ENCODE measurements at places on chromosomes 1 and 21.

DNA sequence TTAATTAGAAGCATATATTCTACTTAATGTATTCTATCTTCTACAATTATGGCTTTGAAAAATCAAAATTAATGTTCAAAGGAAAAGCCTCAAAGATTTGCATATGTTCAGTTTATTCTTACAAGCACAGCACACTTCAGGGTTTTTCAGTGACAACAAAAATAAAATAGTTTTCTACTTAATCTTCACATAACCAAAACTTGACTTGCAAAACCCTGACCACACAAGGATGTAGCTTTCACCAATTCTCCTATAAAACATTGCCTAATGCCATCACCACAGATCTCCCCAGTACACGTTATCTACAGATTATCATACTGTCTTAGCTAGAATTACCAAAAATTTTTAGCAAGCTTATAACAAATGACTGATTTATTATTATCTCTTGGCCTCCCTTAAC lies 23.3 kb downstream of the LPAR3 start:
- no peak for DNase-seq

- no peak for DNase-seq
These were observed 5.2 kb upstream of the MYOM3 start for GRCh38 chr1:24117132-24117531.

DNA sequence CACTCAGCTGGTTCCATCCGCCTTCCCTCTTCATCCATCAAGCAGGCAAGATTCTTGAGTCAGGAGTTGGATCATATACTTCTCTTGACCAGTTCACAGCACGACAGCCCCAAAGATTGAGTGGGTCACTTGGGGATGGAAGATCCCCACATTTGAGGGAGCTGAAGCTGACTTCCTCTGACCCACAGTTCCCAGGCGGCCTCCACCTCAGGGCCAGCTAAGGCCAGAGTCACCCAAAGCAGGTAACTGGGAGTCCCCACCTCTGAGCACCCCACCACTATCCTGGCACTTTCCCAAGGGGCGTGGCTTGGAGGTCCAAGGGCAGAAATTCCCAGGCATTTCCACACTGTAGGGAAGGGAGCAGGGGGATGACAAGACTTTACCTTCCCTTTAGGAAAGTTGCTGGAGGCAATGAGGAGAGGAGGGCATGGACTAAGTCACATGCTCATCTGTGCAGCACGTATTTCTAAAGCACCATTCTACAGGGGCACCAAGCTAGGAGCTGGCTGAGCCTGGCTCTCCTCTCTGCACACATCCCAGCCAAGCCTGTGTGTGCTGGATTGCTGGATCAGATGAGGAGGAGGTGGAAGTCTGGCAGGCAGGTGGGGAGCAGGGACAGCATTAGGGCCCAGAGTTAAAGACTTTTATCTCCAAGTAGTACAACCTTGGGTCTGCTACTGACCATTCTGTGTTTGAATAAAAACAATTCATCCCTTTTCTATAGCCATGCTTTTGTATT lies 1.3 kb upstream of the RD3 start:
- DNase-seq = no peak

GRCh38 chr1:210647406-210648333 lies 319.0 kb downstream of the HHAT start:
- no peak for DNase-seq

DNA sequence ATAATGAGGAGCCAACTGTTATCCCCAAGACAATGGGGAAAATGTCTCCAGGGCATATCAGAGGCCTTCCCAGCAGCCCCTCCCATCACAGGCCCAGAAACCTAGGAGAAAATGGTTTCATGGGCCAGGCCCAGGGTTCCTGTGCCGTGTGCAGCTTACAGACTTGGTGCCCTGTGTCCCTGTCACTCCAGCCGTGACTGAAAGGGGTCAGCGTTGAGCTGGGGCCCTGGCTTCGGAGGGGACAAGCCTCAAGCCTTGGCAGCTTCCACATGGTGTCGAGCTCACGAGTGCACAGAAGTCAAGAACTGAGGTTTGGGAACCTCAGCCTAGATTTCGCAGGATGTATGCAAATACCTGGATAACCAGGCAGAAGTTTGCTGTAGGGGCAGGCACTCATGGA lies 18.1 kb downstream of the SIPA1L2 start:
- no peak for DNase-seq

GRCh38 chr21:44598061-44598460 lies 2.3 kb upstream of the KRTAP10-7 start:
- DNase-seq = no peak

DNA sequence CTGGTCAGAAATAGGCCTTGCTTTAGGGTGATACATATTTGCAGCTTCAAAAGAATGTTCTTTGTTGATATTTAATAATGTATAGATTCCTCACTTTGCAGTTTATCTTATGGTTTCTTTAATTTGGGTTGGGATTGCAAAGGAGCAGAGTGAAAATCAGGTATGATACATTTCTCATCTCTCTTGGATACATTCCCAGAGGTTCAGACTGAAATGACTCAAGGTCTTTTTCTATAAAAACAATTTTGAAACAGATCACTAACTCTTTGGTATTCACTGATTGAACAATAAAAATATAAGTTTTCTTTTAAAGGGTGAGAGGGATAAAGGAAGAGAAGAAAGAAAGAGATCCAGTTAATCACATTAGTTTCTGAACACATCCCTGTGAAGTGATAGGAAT lies 606.5 kb upstream of the CAMK1G start:
- DNase-seq = no peak

DNA sequence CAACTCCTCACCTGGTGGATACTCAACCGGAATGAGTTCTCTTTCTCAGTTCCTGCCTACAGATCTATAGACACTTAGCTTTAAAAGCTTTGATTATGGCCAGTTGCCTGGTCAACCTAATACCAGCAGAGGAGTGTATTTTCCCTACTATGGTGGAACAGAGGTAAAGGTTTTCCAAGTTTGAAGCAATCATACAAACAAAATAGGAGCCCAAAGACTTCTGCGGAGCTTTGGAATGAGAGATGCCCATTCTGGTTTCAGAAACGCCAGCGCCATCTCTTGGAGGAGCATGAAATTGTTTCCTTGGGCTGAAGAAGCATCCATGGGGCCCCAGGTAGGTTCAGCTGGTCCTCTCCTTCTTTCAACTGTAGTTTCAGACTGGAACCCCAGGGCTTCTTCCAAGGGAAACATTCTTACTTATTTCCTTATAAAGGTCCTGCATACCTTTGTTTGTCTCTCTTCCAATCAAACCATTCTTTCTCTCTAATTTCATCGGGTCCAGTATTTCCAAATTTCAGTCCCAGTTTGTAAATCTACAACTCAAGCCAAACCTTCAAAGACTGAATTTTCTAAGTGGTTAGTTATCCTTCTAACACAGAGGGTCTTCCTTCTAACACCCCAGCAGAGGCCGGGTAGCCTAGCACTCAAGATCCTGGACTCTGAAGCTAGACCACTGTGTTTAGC lies 95.9 kb downstream of the KCNJ15 start:
- peak; percentile 7 for DNase-seq

DNA sequence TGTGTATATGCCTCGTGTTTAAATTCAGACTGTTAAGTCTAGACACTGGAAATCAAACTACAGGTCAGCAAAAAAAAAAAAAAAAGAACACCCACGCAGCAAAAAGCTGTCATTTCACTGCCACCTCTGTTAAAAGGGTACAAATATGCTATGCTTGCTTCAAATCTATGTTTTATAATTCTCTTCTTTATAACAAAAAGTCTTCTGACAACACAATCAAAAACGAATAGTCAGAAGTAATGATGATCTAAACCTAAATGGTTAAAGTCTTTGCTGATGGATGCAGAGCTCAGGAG lies 438.9 kb downstream of the SMYD3 start:
- DNase-seq = no peak

DNA sequence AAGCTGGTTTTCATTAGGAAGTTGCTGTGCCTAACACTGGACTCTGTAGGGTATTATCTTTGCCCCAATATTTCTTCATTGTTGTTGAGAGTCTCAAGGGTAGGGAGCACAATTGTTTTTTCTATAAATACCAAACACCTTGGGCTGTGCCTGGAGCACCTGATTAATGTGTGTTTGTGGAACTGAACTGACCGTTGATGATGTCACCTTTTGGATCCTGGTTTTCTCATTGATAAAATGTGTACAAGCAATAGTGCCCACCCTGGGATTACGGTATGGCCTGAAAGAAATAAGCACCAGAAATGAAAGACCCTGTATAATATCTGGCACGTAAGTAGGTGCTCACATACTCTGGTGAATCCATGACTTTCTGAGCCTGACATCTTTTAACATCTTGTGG lies 39.3 kb downstream of the KCNA2 start:
- DNase-seq = no peak

- DNase-seq = no peak
These were observed 6.9 kb upstream of the SLC35F3 start for GRCh38 chr1:233897325-233898162.

GRCh38 chr21:17370916-17371315 lies 141.9 kb upstream of the CXADR start:
- no peak for DNase-seq

- no peak for DNase-seq
These were observed 722.2 kb downstream of the RWDD3 start for GRCh38 chr1:95956215-95956614.

GRCh38 chr1:208161656-208162375 lies 82.4 kb downstream of the PLXNA2 start:
- DNase-seq = no peak

DNA sequence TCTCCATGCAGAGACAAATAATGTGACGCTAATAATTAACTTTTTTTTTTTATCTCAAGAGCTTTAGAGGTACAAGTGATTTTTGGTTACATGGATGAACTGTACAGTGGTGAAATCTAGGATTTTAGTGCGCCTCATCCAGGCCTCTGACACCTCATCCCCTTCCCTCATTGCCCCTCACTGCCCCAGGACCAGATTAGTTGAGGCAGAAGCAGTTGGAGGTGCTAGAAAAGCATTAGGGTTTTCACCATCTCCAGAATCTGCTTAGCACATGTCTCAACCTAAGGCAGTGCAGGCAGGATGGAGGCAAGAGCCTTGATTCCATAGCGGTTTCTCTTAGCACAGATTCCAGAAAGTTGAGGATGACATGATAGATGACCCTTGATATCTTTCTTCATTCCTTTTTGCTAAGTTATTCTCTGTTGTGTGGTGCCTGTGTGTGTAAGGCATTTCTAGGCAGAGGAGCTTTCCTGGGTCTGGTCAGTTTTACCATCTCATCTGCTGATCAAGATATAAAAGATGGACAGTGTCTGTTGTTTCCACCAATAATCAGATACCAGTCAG lies 16.3 kb upstream of the IL10 start:
- no peak for DNase-seq

DNA sequence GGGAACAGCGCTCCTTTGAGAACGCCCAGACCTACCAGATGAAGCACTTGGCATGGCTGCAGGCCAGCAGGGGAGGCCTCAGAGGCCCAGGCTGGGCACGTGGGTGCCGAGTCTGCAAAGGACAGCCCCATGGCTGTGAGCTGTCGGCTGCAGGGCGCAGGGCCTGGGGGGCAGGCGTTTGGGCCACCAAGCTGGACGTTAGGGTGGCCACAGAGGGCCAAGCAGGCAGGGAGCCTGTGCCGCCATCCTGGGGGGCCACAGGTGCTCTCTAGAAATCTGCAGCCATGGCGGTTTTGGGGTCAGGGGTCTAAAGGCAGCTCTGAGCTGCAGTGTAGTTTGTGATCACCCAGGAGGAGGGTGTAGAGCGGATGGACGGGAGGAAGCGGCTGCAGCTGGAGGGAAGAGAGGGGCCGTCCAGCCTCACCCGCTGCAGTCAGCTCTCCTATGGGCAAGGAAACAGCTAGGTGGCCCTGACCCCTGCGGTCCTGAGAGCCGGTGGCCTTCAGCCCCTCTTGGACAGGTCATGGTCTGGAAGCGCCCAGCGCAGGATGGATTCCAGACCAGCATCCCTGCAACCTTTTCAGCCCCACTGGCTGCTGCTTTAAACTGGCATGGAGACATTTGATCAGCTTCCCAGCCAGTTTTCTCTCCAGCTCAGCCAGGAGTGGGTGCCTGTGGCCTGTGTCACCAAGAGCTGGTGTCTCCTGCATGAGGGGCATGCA lies 11.0 kb downstream of the IBA57 start:
- no peak for DNase-seq

GRCh38 chr21:36388835-36389234 lies 3.6 kb downstream of the CHAF1B start:
- DNase-seq = no peak

- DNase-seq = no peak
These were observed 2.8 kb downstream of the VPS72 start for GRCh38 chr1:151187205-151187604.

DNA sequence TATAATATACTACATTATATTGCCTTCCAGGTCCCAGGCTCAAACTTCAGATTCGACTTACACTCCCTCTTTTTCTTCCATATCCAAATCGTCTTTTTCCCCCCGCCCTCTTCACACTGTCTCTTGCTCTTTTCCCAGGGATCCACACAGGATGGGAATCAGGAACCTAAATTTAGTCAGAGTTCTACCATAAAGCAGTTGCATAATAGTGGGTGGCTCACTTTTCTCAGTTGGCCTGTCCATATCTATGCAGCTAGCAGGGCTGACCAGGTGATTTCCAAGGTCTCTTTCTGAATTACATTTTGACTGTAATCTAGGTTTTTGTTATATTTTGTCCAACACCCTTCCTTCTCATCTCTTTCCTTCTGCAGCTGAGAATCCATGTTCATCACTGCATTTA lies 7.7 kb upstream of the BCAS2 start:
- no peak for DNase-seq

DNA sequence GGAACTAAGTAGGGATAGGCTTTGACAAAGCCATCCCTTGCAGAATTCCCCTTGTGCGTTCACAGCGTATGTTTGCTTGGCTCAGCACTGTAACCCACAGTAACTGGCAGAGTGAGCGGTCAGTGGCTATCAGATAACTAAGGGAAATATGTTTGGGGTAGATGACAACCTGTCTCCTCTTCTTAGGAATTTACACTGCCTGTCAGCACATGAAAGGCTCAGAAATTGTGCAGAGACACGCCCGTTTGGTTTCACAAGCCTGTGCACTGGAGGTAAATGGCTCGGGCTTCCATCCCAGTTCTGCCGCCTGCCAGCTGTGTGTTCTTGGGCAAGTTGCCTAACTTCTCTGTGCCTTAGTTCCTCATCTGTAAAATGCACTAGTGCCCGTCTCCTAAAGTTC lies 101.2 kb downstream of the PRDM2 start:
- no peak for DNase-seq
